GM12864 (cell line): ENCODE measurements at places on chromosomes 5 and 9.

GRCh38 chr5:138186002-138186447 lies 7.1 kb downstream of the KIF20A start:
- no peak for DNase-seq

GRCh38 chr5:176492431-176492830 lies 44.2 kb downstream of the FAF2 start:
- DNase-seq = no peak

DNA sequence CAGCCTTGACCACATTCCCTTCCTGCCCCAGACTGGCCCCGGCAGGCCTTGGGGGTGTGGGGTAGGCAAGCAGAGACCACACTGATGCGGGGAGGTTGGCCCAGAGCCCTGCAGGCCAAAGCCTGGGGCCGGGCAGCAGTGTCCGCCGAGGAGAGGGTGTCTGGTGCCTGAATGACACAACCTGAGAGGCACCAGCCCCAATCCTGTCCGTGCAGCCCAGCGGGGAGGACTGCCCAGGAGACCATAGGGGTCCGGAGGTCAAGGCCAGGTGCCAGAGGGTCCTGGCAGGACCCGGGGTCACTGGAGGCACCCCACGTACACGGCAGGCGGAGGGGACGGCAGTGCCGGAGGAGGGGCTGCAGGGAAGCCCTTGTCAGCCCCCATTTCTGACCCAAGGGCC lies 5.6 kb upstream of the PTGDS start:
- no peak for DNase-seq

GRCh38 chr9:70000469-70000868 lies 43.2 kb upstream of the MAMDC2 start:
- DNase-seq = no peak

DNA sequence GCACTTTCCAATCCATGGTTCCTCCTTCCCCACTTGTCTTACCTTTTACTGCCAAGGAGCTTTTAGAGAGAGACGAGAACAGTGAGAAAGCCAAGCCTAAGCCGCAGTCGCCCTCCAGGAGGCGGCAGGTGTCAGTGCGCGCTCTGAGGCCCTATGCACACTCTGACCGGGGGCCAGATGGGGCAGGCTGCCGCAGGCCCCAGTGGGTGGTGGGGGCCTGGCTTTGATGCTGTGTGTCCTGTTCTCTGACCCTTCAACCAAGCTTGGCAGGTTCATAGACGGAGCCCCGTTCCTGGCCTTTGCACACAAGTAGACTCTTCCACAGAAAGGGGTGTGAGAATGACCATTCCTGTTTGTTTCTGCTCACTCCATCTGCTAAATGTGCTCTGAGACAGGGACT lies 77.3 kb downstream of the WNK2 start:
- no peak for DNase-seq

GRCh38 chr9:99793528-99793927 lies 28.2 kb upstream of the NR4A3 start:
- no peak for DNase-seq

DNA sequence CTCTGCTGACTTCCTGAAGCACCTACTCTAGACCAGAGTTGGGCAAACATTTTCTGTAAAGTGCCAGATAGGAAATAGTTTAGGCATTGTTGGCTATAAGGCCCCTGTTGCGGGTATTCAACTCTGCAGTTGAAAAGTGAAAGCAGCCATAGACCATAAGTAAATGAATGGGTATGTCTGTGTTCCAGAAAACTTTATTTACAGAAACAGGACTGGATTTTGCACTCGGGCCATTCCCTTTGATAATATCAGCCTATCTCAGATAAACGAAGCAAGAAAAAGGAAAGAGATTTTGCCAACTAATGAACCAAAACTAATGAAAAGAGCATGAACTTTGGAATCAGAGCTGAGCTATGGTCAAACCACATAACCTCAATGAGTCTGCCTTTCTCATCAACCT lies 184.4 kb downstream of the SAXO1 start:
- DNase-seq = no peak

- no peak for DNase-seq
Measured at GRCh38 chr9:31744589-31744988, 639.9 kb upstream of the ACO1 start.

GRCh38 chr5:95638632-95639031 lies 7.9 kb upstream of the RFESD start:
- DNase-seq = no peak

DNA sequence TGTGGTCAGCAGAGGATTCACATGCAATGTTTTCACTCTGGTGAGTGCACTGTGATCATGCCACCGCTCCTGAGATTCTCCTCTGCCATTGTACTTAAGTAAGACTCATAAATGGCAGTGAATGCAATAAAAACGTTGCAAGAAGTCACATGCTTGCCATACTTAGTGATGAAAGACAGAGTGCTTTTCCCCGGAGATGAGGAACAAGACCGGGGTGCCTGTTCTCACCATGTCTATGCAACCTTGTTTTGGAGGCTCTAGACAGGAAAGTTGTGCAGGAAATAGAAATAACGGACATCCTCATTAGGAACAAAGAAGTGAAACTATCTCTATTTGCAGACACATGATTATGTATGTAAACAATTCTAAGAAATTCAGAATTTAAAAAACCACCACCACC lies 84.7 kb upstream of the IRX2 start:
- no peak for DNase-seq

GRCh38 chr5:922436-923280 lies 30.0 kb downstream of the TRIP13 start:
- no peak for DNase-seq

DNA sequence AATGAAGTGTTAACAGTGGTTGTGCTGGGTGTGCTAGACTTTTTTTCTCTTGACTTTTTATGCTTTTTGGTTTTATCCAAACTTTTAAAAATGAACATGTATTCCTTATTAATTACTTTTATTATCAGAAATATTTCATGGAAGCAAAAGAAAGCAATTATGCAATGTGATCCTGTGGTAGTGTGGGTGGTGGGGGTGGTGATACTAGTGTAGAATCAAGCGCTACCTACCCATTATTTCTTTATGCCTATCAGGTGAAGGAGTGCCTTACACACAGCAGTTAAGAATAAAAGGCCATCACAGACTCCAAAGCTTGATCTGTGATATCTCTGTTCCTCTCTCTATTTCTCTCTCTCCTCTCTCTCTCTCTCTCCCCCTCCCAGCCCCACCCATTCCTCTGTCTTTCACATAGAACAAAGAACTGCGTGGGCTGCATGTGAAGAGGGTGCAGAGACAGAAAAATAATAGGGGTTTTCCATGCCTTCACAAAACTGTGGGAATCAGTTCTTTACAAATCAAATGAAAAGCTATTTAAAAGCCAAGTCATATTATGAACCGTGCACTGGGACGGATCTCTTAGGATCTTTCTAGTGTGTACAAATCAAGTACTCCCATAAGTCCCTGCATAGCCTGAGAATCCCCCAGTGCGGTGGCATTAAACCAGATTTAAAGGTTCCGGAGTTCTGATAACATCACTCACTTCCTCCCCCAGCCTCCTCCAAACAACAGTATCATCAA lies 351.2 kb downstream of the RAB3C start:
- DNase-seq = no peak

DNA sequence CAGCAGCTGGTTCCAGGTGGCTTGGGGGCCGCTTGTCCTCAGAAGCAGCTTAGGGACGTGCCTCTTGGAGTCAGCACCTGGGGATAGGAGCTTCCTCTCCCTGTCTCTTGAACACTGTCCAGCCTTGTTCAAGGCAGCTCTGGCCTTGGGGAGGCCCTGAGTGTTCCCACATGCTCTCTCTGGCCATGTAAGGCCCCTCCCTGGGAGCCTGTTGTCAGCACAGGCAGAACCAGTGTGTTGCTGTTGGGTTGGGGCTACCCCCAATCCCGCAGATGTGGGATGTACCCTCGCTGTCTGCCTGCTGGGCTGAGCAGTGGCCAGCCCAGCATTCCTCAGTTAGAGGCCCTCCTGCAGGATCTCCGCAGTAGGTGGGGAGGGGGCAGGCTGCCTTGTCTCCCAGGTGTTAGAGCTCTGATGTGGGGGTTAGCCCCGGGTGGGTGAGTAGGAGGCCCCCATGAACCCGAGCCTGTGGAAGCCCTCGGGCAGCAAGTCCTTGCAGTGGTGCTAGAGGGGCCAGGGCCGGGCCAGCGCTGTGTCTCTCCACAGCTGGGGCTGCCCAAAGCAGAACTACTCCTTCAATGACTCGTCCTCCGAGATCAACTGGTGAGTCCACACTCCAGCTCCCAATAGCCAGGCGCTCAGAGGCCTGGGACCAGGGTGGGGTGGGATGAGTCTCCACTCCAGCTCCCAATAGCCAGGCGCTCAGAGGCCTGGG lies 51.6 kb downstream of the KCNT1 start:
- DNase-seq = no peak

DNA sequence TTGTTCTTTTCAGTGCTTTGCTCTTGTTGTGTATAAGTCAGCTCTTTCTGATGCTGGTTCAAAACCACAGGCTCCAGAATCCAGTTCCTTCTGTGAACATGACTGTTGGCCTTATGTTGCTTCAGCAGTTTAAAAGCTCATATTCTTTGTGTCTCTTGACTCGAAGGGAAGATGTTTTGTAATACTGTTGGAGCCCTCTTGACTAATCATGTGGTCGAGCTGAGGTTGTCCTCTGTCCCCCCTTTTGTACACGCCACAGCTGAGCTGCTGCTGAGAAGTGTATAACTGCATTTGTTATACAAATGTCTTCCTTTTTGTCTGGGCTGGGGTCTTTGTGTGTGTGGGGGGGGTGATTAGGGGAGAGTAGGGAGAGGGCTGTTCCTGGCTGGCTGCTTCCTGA lies 35.8 kb downstream of the SLC36A1 start:
- no peak for DNase-seq

DNA sequence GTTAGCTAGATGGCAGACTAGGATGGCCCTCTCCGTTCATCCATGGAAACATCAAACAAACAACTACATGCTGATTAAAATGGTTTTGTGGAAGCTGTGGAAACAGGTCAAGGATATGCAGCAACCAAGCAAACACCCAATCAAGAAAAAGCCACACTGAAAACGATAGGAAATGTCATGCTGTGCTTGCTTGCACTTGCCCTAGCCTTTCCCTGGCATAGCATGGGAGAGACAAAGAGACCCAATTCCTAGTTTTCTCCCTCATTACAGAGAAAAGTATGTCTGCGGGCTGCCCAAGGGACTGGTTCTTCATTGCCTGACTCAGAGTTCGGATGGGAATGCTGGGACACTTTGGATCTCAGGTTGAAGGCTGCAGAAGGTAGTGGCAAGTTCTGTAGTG lies 98.7 kb downstream of the FANCC start:
- no peak for DNase-seq

GRCh38 chr5:128409166-128409800 lies 128.8 kb downstream of the FBN2 start:
- DNase-seq = no peak

DNA sequence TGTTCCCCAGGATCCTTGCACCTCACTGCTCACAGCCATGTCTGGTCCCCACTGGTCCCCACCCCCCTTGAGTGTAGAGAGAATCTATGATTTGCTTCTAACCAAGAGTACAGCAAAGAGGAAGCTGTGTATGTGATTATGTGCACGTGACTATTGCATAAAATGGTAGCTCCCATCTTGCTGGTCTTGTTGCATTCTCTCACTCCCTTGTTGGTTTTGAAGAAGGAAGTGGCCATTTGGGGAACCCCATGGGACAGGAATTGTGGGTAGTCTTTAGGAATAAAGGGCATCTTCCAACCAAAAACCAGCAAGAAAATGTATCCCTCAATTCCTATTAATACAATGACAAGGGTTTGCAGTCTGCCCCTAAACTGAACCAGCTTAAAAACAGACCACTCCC lies 5.2 kb upstream of the FCN2 start:
- DNase-seq = no peak
